ENCODE measurements at places on chromosomes 5 and 9. TPM values are rescaled to one million over a fixed set of nuclear protein-coding genes. Genes with fewer than 3 reads are reported as not detected.

LEAP2 gene
- under 0.01 TPM for total RNA-seq

NEUROG1 gene
- total RNA-seq = not detected

OTP gene
- not detected for total RNA-seq

ZNF366 gene
- total RNA-seq = under 0.01 TPM

Data from regular cardiac myocyte (primary cell).